RCC 7860 (cell line): ENCODE measurements at places on chromosomes 7 and 10.

- no peak for DNase-seq
Measured at GRCh38 chr7:37150180-37150579, 298.5 kb downstream of the ELMO1 start.

DNA sequence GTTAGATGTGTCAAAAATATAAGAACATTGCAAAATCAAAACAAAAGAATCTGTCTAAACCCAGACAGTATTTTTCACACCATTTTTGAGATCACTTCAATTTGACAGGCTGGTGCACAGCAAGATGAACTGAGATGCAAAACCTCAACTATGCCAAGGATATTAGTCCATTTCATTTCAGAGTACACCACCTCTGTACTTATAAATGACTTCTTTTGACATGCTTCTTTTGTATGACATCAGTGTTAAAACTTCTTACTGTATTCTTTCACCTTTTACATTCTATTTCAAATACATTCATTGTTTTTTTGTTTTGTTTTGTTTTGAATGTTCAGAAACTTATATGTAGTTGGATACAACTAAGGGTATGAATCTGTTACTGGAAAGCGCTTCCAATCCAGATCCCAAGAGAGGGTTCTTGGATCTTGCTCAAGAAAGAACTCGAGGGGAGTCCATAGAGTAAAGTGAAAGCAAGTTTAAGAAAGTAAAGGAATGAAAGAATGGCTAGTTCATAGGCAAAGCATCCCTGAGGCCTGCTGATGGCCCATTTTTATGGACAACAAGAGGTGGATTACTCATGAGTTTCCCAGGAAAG lies 23.5 kb upstream of the GPR141 start:
- no peak for DNase-seq

GRCh38 chr7:76300166-76300731 lies 2.2 kb upstream of the HSPB1 start:
- peak; percentile 93 for DNase-seq

DNA sequence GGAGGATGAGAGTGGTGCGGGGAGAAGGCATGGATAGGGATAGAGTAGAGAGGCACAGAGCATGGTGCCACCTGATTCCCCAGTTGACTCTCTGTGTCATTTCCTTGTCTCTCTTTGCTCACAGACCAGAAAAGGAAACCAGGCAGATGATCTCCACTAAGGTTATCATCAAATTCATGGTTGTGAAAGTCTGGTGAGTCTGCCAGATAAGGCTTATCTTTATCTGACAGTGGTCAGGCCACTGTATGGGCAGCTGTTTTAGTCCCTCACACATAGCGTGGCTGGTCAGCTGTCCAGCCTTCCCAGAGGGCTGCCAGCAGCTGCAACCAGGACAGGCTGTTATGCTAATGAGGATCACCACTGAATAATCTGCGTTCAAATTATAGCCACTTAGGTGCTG lies 99.0 kb downstream of the ADRA2A start:
- DNase-seq = no peak

- peak; percentile 78 for DNase-seq
Measured at GRCh38 chr10:70267161-70267933, 16.5 kb downstream of the NPFFR1 start.

- DNase-seq = peak; percentile 62
Measured at GRCh38 chr7:101953248-101953819, 135.9 kb downstream of the CUX1 start.

GRCh38 chr7:18538554-18539250 lies 43.2 kb downstream of the HDAC9 start:
- no peak for DNase-seq
